ENCODE measurements at places on chromosomes 7 and 10.
A peak's percentile ranks its signal among the peaks of the same experiment; 100 is the strongest.

- no peak for DNase-seq
These were observed 255.4 kb downstream of the ARHGAP21 start for GRCh38 chr10:24468281-24468751.

DNA sequence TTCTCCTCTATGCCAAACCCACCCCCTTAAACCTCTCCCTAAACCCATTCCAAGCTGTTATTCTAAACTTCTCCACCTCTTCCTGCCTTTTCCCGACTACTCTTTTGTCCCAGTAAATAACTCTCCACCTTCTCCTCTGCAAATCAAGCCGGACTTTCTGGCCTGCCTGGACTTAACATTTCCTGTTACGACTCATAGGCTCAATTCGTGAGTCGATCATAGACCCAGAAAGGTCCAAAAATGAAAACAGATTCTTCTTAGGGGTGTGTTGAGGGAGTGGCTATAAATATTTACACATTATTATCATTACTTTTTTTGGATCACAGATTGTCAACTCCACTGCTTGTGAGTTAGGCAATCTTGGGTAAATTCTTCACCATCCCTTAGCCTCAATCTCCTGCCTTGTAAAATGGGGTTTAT is 59.0 kb upstream of the HABP2 start:
- peak; percentile 39 for DNase-seq

GRCh38 chr7:114432061-114432460 is 17.4 kb downstream of the FOXP2 start:
- DNase-seq = no peak

DNA sequence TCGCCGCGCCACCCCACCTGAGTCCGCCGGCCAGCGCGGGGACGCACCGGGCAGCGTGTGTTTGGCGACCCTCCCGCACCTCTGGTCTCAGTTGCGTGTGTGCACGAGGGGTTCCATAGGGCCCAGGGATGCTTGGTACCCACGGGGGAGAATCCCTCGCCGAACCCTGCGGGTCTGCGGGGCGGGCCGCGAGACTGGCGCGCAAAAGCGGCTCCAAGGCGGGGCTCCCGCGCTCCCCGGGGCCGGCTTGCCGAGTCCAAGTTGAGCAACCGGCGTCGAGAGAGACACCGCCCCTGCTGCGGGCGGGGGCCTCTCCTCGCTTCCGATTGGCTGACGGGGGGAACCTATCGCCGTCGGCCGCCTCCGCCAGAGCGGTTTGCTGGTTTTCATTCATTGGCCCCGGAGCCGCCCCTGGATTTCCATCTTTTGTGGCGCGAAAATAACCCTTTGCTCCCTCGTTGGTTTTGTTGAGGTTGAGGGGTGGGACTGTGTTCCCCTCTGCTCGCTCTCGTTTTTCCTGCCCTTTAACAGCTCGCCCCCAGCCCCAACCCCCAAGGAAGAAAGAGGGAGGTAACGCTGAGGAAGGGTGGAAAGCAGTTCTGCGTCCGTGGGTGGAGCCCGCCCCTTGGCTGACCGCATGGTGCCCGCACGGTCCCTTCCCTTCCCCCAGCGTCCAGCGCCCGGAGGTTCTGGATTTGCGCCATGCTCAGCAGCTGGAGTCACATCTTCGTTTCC is 4.0 kb upstream of the IGF2BP3 start:
- DNase-seq = peak; percentile 97

GRCh38 chr7:50828116-50828515 is 45.4 kb upstream of the GRB10 start:
- DNase-seq = no peak

GRCh38 chr7:140054751-140055150 is 8.0 kb downstream of the PARP12 start:
- no peak for DNase-seq

DNA sequence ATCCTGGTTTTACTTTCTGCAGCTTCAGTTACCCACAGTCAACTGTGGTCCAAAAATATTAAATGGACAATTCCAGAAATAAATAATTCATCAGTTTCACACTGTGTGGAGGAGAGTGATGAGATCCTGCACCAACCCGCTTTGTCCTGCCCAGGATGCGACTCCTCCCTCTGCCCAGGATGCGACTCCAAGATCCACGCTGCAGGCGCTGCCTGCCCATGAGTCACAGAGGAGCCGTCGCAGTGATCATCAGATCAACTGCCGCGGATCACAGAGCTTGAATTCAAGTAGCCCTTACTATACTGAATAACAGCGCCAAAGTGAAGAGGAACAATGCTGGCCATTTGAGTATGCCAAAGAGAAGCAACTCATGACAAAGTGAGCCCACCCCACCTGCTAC is 61.5 kb downstream of the GRB10 start:
- DNase-seq = no peak

GRCh38 chr7:148442933-148443332 is 147.6 kb upstream of the C7orf33 start:
- no peak for DNase-seq

DNA sequence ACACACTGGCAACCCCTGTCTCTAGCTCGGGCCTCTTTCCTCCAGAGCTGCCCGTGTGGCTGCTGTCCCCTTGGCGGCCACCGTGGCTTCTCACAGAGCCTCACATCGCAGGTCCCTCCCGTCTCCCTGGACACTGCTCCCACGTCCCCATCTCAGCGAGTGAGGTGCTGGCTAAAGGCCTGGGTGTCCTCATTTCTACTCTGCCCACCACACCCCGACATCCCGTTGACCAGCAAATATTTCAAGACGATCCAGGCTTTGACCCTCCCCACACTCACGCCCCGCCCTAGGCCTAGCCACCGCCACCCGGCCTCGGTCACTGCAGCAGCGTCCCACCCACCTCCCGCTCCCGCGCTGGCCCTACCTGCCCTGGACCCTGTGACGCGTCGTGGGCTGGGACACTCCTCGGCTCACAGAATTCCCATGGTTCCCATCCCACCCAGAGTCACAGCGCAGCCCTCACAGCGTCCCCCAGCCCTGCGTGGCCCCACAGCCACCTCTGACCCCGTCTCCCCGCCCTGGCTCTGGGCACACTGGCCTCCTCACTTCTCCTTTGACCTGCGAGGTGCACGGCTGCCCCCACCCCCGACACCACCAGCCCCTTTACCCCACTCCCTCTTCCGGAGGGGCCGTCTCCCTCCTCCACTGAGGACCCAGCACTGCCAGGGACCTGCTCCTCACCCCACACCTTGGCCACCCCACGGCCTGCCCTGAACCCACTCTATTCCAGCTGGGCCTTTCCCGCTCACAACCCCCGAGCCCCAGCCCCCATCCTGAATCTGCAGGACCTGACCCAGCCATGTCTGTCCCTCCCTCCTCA is 6.9 kb downstream of the ADAP1 start:
- no peak for DNase-seq

GRCh38 chr7:44791278-44792219 is 4.9 kb upstream of the PPIA start:
- peak; percentile 69 for DNase-seq

DNA sequence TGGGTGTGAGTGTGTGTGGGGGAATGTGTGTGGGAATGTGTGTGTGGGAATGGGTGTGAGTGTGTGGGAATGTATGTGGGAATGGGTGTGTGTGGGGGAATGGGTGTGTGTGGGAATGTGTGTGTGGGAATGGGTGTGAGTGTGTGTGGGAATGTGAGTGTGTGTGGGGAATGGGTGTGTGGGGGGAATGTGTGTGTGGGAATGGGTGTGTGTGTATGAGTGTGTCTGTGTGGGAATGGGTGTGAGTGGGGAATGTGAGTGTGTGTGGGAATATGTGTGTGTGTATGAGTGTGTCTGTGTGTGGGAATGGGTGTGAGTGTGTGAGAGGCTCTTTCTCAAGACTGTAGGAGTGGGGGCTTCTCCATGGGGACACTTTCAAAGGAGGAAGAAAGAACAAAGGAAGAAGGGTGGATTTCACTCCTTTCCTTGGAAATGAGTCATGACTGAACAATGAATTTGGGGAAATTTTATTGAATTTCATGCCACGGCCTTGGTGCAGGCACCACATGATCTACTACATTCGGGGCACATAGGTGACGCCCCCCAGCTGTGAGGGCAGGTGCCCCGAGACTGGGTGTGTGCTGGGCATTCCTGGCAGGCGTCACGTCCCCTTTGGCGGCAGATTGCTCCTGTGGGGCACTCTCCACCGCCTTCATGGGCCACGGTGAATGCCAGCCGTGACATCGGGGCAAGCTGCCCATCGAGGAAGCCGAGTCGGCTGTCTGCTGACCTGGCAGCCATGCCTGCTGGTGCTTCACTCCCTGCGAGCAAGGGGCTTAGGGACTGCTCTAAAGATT is 88.8 kb upstream of the INSIG1 start:
- peak; percentile 65 for DNase-seq

DNA sequence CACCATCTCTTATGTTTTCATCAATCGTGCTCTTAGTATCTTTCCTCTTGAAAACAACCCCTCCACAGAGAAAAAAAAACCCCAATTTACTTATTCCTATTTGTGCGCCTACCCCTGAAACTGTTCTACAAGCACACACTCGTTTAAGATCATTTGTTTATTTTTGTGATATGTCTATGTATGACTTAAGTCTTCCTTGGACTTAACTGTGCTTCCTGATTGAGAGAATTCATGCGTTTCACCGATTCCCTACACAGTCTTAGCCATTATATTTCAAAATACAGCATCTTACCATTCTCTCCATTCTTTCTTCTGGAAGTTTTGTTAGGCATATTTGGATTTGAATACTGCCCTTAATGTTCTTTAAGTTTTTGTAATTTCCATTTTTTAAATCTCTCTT is 159.4 kb downstream of the MLLT10 start:
- no peak for DNase-seq

- no peak for DNase-seq
These were observed 12.2 kb upstream of the CPA1 start for GRCh38 chr7:130367836-130368746.

- no peak for DNase-seq
These were observed 149.5 kb upstream of the VWC2 start for GRCh38 chr7:49623943-49624342.

DNA sequence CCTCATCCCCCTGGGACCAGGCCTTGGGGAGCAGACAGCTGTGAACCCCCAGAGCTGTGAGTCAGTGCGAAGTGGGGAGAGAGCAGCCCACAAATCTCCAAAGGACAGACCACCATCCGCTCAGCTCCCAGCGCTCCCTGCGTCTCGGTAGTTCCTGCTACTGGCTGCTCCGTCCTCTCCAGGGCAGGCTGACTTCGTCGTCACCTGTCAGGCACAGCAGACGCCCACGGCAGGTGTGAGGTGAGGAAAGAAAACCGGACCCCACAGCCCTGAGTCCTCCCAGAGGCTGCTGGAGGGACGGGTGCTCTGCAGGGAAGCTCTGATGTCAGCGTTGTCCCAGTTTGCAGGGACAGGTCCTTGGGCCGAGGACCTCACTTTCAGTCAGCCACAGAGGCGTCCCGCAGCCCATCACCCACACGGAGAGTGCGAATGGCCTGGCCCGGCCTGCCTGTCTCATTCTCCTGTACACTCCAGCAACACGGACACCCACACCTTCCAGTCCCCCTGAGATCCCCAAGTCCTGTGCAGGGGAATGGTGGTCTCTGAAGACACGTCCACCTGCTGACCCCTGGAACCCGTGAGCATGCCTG is 95.2 kb downstream of the DNAJB6 start:
- DNase-seq = no peak

DNA sequence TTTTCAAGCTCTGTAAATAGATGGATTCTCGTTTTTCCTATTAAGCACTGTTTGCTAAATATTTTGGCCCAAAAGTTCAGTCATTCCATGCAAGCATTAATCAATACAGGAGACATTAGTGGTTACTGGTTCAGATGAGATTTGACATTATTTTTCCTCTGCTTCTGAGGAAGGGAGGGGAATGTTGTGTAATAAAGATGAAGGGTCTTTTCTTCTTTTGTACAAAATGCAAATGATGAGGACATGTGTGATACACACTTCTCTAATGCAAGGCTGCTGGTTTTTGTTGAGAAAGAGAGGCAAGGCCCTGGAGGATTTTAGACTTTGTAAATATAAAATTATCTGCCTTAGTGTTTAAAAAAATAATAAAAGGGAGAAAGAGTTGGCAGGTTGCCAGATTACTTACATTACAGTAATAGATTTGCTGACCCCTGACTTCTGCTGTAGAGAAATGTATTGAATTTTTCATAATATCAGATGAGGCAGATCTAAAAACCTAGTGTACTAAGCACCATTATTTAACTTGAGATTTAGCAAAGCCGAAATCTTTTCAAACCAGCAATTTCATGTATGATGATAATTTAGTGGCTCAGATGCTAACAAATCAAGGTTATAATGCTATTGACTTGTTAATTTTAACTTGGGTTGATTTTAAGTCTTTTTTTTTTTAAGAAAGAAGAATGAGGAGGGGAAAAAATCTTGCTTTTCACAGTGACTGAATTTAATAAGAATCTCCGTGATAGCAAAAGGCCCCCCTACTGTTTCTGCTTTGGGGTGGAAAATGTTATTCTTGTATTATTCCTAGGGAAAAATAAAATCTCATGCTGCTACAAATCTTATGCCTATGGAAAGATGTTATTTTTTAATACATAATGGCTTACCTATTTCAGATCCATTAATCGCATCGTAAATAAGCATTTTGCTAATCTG is 180.1 kb downstream of the ARID5B start:
- DNase-seq = peak; percentile 55

DNA sequence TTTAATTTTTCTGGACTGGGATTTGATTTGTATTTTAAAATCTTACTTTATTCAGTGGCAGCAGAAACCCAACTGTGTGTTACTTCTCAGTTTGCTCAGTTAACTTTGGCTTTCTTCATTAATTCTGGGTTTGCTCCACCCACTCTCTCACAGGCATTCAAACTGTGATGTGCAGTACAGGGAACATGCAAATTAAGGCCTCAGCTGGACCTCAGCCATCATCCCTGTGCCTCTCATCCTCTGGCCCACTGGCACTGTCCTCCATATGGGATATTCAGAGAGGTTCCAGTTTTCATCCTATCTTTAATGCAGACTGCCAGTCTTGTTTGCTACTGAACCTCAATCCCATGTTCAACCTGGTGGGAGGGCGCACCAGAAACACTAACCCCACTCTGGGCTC is 743.4 kb upstream of the IGFBP3 start:
- DNase-seq = no peak

GRCh38 chr10:124561206-124561605 is 99.6 kb downstream of the LHPP start:
- no peak for DNase-seq

GRCh38 chr10:52965509-52965908 is 192.9 kb upstream of the MBL2 start:
- no peak for DNase-seq

- DNase-seq = no peak
These were observed 13.6 kb upstream of the DPYSL4 start for GRCh38 chr10:132173185-132173584.

GRCh38 chr10:115706026-115706425 is 567.0 kb downstream of the GFRA1 start:
- DNase-seq = peak; percentile 39

- DNase-seq = no peak
These were observed 190.2 kb upstream of the HABP2 start for GRCh38 chr10:113362645-113363091.

- DNase-seq = no peak
These were observed 28.8 kb upstream of the MYH16 start for GRCh38 chr7:99243751-99244337.

DNA sequence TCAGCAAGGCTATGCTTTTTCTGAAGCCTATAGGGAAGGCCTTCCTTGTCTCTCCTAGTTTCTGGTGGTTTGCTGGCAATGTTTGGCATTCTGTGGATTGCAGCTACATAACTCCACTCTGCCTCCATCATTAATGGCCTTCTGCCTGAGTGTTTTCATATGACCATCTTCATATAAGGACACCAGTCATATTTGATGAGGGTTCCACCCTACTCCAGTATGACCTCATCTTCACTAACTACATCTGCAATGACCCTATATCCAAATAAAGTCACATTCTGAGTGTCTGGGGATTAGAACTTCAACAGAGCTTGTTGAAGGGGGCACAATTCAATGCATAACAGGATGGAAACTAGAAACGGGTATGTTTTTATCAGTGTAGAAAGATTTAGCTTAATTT is 22.1 kb downstream of the CAV1 start:
- no peak for DNase-seq

- DNase-seq = no peak
These were observed 24.9 kb downstream of the SKIDA1 start for GRCh38 chr10:21500578-21500910.
